LHCN-M2 (cell line): ENCODE measurements at places on chromosomes 4 and X. TPM values are rescaled to one million over a fixed set of nuclear protein-coding genes. Genes with fewer than 3 reads are reported as not detected.

Gene BGN
- not detected in 2 replicates for total RNA-seq

Gene KLHL2
- 22.2 and 25.6 TPM in 2 replicates for total RNA-seq

DNA sequence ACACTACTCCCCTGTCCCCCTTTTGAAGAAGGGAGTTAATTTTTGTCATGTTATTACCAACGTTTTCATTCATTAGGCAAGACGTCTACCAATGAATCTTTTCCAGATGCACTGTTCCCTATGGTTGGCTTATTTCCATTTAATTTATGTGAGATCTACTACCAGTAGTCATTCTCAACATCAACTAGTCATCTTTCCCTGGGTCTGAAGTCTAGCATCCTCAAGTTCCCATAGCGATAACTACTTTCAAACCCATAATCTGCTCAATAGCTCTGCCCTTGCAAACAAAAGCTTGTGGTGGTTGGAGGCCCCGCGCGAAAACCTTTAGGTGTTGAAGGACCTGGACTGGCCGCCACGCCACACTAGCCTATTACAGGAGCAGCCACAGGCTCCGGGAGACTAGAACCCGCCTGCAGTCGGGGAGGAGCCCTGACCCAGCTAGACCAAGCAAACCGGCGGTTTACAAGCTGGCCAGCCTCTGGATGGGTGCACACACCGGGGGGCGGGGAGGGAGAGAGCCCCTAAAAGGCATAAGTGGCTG is 746 bp downstream of the PPAT start:
- DNase-seq, result peak; percentile 60

DNA sequence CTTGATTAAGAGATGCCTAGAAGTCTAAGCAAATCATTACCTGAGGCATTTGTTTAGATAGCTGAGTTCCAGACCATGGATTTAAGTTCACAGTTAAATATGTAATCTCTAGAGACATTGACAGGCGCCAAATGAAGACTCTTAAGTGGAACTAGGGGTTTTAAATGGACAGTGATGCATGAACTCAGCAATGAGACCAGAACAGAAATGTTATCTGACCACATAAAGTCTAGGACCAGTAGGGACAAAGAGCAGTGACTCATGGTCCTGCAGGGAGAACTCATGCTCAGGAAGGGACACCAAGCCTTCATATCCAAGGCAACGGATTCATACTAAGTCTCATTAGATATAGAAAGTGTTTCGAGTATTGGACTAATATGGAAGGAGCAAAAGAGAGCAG is 152.3 kb downstream of the PPARGC1A start:
- DNase-seq, result peak; percentile 2

Gene KLB
- total RNA-seq, result not detected in 2 replicates

GRCh38 chrX:129925305-129926092 is 19.5 kb downstream of the UTP14A start:
- DNase-seq, result peak; percentile 69
